CD4-positive, alpha-beta T cell treated with Interleukin-2 at 100 ng/mL for 4 hours (primary cell): ENCODE measurements at places on chromosomes 4 and X.

GRCh38 chrX:370963-371745 is 15.6 kb downstream of the PPP2R3B start:
- DNase-seq: no peak

DNA sequence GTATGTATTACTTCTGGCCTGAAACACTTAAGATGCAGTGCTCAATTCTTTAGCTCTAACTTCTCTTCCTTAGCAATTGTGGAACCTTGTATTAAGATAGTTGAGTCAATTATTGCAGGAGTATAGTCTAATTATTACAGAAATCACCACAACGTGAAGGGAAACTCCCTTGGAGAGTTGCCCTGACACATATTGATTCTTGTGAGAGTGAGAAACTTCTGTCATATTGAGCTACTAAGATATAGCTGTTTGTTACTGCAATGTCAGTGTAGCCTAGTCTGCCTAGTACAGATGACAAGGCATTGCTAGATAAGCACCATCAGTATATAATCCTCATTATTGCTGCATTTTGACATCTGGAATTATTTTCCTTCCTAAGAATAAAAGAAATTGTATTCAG is 82.7 kb upstream of the TEX13C start:
- no peak for DNase-seq

GRCh38 chrX:44817029-44817428 is 26.8 kb upstream of the DUSP21 start:
- no peak for DNase-seq

- no peak for DNase-seq
Measured at GRCh38 chrX:152881289-152881688, 16.6 kb upstream of the ZNF185 start.

GRCh38 chr4:105014635-105015034 is 132.0 kb upstream of the TET2 start:
- DNase-seq: no peak

DNA sequence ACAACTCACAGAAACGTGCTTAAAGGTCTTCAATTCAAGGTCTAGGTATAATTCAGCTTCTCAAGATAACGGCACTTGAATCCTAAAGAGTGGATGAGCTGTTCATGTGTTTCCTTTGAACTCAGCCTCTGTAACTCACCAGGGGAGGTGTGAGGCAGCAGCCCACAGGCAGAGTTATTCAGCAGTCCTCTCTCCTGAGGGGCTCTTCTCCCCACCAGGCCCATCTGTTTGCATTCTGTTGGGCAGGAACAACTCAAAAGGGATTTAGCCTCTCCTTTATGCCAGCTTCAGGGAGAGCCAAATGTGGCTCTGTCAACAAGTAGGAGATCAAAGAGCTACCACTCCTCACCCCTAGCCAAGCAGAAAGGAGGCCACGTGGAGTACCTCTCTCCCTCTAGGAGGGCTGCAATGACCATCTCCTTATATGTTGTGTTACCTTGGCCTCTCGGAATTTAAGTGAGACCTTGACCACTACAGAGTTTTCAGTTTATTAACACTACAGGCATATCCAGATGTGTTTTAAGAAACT is 151.2 kb downstream of the SPATA18 start:
- DNase-seq: no peak

GRCh38 chrX:117743469-117744251 is 372.9 kb downstream of the KLHL13 start:
- DNase-seq: no peak

GRCh38 chr4:153427363-153428071 is 38.6 kb upstream of the TMEM131L start:
- DNase-seq: no peak

DNA sequence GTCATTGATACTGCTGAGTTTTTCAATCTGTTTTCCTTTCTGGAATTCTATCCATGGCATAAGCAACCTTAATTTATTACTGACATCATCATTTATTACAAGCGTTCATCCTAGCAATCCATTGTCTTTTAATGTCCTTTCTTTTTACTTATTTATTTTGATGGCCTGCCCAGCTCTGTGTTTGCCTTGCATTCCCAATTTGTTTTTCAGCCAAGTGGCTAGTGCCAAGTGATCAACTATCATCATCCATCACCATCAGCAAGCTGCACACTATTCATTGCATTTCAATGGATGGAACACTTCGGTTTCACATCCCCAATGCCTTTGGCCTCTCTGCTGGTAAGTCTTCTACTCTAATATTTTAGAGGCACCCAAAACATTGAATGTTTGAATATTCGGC is 831.7 kb upstream of the EPHA5 start:
- no peak for DNase-seq

GRCh38 chrX:130415201-130415600 is 13.4 kb downstream of the RBMX2 start:
- peak; percentile 0 for DNase-seq

GRCh38 chrX:53440621-53441517 is 6.7 kb upstream of the HSD17B10 start:
- DNase-seq: peak; percentile 27

- DNase-seq: peak; percentile 24
Measured at GRCh38 chrX:56729152-56729850, at the start of gene NBDY. Gene NBDY (plus strand): TSS chrX:56729243. CDS start chrX:56729354, 111 bp downstream.

DNA sequence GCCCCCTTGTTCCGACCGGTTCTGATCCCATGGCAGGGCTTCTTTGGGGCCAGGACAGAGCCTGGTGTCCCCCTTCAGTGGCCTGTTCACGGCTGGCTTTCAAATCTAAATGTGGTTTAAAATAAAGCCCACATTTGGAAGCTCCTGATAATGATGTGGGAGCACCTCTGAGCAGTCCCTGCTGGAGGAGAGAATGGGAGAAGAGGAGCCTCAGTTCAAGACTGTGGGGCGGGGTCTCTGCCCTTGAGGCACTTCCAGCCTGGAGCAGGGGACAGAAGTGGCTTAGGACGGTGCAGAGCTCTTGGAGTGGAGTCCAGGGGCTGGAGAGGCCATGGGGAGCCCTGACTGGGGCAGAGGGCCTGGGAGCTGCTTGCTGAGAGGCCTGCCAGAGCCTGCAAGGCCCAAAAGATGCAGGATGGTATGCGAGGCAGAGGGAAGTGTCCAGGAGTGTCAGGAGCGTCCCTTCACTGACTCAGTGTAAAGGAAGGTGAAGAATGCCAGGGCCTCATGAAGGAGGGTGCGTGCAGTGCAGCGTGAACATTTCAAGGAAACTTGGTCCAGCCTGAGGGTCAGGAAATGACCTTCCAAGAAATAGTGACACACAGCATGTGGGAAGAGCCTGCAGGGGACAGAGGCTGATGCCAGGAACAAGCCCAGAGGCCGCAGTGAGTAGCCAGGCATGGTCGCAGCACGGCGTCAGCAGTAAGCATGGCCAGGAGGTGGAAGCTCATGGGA is 21.1 kb upstream of the TADA2B start:
- no peak for DNase-seq
